Gastrocnemius medialis (tissue), 4 donors: ENCODE measurements at places on chromosomes 2 and 18.

DNA sequence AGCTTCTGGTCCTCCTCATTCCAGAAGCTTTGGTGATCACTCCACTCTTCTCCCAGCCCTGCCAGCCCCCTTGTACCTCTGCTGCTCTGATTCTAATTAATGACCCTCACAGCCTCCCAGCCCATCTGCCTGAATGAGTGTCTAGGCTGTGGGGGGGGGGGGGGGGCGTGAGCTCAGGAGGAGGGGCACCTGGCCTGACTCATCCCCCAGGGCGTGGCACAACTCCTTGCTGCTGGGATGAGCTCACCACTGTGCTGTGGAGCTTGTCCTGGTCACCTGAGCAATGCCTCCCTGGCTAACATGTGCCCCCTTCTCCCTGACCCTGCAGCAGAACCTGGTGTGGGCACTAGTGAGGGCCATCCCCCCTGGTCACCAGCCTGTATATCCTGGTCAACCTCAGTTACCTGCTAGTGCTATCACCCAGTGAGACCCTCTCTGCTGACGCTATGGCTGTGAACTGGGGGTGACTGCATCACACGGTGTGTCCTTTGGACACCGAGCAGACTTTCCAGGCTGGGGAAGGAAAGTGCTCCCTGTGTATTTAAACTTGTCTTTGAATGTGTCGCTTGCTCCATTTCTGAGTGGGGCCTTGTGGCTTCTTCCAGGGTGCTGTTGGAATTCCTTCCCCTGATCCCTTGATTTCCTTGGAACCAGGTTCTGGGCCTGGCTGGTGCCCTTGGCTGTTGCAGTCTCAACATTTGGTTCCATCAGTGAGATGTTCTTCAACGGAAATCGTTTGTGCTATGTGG is 41.5 kb upstream of the PUM2 start:
- H3K4me3 ChIP-seq: no peak overlapping the region
- H3K36me3 ChIP-seq: no peaks in the 10 kb centered on the region
- H3K4me1 ChIP-seq: no peaks in the 10 kb centered on the region
- H3K27me3 ChIP-seq: no peaks in the 10 kb centered on the region

DNA sequence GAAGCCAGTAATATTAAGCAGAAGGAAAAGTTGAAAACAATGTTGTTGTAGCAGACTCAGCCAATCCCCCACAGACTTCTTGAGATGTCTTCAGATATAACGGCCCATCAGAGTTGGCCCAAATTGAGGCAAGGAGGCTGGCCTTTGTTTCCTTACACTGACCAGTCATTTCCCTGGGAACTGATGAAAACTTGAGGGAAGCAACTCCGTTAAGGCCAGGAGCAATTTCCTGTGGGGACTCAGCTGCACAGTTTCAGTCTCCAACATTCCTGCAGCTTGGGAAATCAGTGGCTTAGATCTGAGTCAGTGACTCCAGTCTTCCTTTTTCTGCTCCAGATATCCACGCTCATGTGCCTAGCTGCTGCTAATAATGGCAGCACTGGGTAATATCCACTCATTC is 75.7 kb downstream of the FTCDNL1 start:
- H3K4me1 ChIP-seq: no peaks in the 10 kb centered on the region
- H3K4me3 ChIP-seq: no peak overlapping the region
- peak; percentile 14 for DNase-seq

DNA sequence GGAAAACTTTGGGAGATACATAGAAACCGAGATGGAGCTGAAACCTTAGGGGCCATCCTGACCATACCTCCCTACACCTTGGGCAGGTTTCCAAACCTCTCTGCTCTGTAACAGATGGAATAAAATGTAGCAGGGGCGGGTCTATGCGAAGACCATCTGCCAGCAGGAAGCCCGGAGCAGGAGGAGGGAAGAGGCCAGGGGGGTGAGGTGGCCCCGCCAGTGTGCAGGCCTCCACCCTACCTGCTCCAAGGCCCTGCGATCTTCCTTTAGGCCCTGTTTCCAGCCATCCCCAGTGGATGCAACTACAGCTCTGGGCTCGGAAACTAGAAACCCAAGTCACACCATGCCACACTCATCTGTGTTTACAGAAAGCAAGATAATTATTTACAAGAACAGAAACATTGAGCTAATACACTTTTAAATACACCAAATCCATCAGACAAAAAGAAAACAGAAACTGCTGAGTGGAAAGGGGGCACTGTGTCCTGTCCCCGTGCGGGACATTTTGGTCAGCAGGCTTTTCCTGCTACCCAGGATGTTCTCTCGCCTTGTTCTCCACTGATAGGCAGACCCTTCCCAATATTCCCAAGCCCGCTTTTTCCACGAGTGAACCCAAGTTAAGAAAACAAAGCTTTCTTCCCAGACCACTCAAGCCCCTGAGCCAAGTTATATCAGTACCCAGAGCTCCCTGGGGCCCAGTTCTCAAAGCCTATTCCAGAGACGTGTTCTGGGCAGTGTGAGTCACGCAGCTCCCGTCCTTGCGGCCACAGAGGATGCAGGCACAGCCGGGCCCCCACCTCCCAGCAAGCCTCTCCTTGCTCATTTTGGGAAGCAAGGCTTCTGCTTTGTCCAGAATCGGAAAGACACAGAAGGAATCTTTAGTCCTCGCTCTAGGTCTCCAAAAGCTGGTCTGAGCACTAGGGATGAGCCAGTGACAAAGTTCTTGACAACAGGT is 17.3 kb downstream of the CIB4 start:
- H3K27ac ChIP-seq: no peak overlapping the region
- no peak overlapping the region for H3K4me3 ChIP-seq
- DNase-seq: no peak
- no peaks in the 10 kb centered on the region for H3K36me3 ChIP-seq
- H3K4me1 ChIP-seq: no peaks in the 10 kb centered on the region

DNA sequence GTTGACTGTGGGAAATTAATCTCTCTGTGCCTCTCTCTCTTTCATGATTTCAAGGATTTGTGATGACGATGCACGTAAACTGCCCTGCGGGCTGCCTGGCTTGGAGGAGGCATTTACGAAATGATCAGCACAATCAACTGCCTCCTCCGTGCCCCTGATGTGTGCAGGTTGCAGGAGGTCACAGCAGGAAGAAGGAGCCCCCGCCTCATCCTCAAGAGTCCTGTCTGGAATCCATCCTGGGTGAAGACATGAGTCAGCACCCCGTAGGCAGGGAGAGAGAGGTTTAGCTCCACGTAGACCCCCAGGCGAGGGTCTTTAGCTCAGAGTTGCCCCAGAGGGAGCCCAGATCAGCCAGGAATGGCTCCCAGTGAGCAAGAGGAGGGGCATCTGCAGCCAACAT is 17.1 kb upstream of the TEX51 start:
- no peaks in the 10 kb centered on the region for H3K4me1 ChIP-seq
- H3K36me3 ChIP-seq: no peaks in the 10 kb centered on the region
- peaks cover 6% of the 10 kb centered on the region for H3K27me3 ChIP-seq

GRCh38 chr2:212777020-212777491 is 238.5 kb upstream of the ERBB4 start:
- H3K36me3 ChIP-seq: no peaks in the 10 kb centered on the region
- no peaks in the 10 kb centered on the region for H3K27me3 ChIP-seq
- peak overlapping the region; percentile 22 for H3K4me3 ChIP-seq

DNA sequence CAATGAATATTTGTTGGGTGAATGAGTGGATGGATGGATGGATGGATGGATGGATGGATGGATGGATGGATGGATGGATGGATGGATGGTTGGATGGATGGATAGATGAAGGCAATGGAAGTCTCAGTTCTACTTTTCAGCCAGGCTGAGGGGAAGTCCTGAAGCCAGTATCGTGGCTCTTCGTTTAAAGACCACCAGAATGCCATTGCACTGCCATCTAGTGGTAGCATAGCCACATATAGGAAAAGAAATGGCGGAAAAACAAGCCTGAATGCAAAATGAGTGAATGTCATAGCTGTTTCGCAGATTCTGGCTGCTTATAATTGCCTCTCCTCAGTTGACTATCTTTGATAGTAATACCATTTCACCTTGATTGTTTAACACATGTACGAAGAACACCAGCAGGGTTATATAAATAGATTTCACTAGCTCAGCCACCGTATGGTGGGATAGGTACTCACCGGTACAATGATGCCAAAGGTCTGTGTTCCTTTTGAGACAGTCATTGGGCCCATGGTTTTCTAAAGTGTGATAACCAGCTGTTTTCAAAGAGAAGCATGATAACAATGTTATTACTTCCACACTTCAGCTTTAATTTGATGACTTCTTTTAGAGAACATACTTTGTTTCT is 62.3 kb upstream of the GREB1L start:
- H3K27ac ChIP-seq: no peak overlapping the region
- no peaks in the 10 kb centered on the region for H3K4me1 ChIP-seq
- no peak overlapping the region for H3K4me3 ChIP-seq
- no peak for DNase-seq
- no peaks in the 10 kb centered on the region for H3K36me3 ChIP-seq

DNA sequence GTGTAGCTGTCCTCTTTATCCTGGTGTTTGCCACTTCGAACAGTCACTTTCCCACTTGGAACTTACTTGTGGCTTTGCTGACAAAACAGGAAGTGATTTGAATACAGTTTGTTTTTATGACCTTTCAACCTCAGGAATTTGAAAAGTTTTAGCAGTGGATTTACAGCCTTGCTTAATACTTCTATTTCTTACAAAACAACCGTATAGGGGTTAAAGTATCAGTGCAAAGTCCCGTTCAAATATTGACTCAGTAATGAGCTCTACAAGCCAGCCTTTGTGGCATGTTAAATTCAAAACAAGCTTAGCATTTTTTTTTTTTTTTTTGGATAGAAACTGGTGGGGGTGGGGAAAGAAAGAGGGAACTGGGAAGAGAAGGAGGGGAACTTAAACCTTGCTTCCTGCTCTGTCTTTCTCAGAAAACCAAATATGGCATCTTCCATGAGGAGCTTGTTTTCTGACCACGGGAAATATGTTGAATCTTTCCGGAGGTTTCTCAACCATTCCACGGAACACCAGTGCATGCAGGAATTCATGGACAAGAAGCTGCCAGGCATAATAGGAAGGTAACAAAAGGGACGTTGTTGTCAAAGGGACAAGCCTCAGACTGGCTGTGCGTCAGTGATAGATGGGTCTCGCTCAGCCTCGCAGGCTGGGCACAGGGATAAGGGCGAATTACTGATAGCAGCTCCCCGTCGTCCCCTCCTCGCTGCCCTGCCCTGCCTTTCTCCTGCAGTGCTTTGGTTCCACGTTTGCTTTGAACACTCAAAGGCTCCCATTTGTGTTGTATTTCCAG is at the start of gene HNMT:
HNMT (plus strand) TSS at position 408 of the 793 bp plus-strand sequence; CDS start at position 427, 19 bp downstream.
- H3K4me1 ChIP-seq: peaks cover 1% of the 10 kb centered on the region
- peak within 1 kb of the TSS; percentile 74 for H3K27ac ChIP-seq
- no peaks in the 10 kb centered on the region for H3K36me3 ChIP-seq
- peak within 1 kb of the TSS; percentile 40 for H3K4me3 ChIP-seq
- DNase-seq: no peak
